ENCODE measurements at places on chromosomes 1 and 21.

DNA sequence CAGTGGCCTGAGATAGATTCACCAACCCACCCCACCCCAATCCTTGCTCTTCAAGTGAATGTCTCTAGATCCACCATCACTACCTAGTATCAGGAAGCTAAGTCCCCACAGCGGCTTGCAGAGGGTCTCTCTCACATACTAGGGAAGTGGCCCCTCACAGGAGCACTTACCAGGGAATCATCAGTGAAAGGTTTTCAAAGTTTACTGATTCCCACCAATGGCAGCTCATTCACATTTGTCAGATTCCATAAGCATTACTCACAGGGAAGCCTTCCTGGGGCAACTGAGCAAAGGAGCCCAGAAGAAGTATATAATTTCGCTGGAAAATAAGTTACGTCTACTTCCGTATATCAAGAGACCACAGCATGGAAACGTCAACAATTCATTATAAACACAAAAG is 120.8 kb downstream of the GREM2 start:
- DNase-seq = no peak

- no peak for DNase-seq
These were observed 764.3 kb upstream of the PRMT6 start for GRCh38 chr1:106292130-106292529.

GRCh38 chr1:189805735-189806134 is 671.9 kb downstream of the BRINP3 start:
- no peak for DNase-seq

GRCh38 chr1:214314178-214314843 is 33.4 kb downstream of the SMYD2 start:
- DNase-seq = no peak

DNA sequence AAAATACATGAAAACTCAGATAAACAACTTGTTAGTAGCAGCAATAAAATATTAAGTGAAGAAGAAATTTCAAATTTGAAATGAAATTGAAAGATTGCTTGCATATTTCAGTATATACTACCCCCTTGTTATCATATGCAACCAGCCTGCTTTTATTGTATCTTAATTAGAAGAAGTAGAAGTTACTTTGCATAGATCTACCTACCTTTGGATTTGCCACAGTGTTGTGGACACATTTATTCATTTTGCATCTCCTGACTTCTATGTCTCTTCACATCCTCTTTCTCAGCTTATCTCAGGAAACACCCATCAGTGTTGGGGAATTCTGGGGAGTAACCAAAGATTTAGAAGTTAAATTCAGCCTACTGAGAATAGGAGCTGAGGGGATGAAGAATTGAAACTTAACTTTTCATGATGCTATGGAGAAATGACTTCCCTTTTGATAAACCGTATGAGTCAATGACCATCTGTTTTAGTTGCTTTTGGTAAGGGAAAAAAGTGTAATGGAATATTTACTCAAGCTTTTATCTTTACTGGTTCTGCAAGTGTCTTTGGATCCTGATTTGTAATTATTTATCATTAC is 96.9 kb downstream of the RGL1 start:
- no peak for DNase-seq

DNA sequence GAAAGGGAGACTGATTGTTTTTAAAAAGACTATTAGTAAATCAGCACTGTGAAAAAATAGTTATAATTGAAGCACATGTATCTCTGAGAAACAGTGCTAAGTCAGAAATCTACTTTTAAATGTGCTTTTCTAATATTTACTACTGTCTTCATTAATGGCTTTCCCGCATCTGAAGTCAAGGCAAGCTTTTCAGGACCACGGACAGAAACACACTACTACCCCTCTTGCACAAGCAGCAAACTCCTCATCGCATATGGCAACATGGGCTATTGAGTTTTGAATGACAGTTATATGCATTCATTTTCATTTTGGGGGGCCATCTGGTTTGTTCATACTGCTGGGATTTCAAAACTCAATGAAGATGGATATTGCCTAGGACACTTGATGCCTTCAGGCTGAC is 433.4 kb upstream of the CAMK1G start:
- DNase-seq = peak; percentile 28

DNA sequence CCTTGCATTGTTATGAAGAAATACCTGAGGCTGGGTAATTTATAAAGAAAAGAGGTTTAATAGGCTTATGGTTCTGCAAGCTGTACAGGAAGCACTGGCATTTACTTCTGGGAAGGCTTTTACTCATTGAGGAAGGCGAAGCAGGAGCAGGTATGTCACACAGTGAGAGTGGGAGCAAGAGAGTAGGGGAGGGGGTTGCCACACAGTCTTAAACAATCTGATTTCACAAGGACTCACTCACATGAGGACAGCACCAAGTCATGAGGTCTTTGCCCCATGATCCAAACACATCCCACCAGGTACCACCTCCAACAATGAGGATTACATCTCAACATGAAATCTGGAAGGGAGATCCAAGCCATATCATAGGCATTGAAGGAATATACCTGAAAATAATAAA is 127.2 kb downstream of the EVI5 start:
- DNase-seq = no peak

DNA sequence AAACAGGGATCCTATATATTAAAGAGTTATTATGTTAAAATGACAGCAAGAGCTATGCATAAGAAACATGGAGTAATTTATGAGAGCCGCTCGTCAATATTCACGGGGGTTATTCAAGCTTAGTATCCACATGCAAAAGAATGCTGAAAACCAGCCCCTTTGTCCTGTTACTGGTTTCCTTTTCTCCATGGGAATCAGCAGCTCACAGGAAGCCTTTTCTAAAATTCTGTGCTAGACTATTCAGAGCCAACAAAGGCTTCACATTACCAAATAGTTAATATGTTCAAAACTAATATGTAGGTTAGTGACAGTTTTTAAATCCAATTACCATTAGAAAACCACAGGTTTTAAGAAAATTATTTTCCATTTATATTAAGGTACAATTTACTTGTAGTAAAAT is 225.6 kb upstream of the MAP1LC3C start:
- no peak for DNase-seq

- no peak for DNase-seq
These were observed 125.6 kb upstream of the LMO4 start for GRCh38 chr1:87202922-87203655.

- DNase-seq = no peak
These were observed 182.6 kb upstream of the ARHGEF16 start for GRCh38 chr1:3271866-3272265.

DNA sequence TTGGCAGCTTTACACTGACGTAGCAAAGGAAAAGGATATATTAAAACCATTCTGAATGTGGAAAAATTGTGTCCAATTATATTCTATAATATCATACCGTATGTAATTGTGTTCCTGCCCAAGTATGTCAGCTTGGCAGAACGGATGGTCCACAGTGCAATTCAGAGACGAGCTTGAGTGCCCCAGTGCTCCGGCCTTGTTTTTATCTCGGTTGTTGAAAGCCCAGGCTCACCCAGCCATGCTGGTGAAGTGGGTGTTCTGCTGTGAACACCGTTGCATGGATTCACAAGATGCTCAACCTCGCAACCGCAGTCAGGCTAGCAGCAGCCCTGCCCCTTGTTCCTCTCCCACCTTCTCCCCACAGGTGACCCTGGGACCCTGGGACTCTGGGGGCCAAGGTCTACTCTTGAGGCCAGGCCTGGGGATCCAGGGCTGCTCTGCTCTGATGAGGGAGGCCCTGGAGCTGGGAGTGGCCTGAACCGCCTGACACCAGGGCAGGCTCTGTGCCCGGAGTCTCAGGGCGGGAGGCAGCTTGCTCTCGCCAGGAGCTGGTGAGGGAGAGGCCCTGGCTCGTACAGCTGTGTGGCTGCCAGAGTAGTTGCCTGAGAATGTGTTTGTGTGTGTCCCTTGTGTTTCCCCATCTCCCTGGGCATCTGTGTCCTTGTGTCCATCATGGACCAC is 11.2 kb downstream of the PTPRF start:
- DNase-seq = no peak

- DNase-seq = no peak
These were observed 41.2 kb downstream of the DMRTB1 start for GRCh38 chr1:53500204-53501064.

- DNase-seq = no peak
These were observed 1.1 kb downstream of the RHBDL2 start for GRCh38 chr1:38940339-38941047.

DNA sequence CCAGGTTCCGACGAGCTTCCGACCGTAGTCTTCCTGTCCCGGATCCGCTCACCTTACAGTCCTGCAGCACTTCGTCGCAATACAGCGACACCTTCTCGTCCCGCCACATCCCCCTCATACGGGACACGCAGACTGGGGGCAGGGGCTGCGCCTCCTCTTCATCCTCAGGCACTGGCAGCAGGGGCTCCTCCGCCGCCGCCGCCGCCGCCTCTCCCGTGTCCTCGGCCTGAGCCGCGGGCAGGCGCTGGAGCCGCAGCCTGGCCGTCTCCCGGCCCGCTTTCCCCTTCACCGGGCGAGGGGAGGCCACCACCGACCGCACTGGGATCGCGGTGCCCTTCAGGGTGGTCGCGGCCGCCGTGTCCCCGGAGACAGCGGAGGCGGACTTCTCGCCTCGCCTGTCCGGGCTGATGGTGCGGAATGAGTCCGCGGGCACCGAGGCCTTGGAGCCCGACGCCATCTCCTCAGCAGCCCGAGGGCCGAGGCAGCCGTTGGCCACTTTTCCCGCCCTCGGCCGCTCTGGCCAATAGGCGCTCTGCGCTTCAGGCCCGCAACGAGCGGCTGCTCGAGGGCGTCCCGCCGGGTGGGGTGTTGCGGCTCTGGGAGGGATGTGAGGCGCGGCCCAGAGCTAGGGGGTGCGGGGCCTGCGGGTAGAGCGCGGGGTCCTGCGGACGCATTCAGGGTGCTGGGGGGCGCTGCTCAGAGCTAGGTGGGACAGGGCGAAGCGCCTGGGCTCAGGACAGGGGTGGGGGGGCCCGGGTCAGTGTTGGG is at the start of gene SHCBP1L:
SHCBP1L (minus strand) TSS at position 490 of the 768 bp plus-strand sequence; CDS start at position 457, 33 bp downstream.
- DNase-seq = no peak

GRCh38 chr1:227887697-227888403 is 59.9 kb downstream of the WNT9A start:
- DNase-seq = no peak

DNA sequence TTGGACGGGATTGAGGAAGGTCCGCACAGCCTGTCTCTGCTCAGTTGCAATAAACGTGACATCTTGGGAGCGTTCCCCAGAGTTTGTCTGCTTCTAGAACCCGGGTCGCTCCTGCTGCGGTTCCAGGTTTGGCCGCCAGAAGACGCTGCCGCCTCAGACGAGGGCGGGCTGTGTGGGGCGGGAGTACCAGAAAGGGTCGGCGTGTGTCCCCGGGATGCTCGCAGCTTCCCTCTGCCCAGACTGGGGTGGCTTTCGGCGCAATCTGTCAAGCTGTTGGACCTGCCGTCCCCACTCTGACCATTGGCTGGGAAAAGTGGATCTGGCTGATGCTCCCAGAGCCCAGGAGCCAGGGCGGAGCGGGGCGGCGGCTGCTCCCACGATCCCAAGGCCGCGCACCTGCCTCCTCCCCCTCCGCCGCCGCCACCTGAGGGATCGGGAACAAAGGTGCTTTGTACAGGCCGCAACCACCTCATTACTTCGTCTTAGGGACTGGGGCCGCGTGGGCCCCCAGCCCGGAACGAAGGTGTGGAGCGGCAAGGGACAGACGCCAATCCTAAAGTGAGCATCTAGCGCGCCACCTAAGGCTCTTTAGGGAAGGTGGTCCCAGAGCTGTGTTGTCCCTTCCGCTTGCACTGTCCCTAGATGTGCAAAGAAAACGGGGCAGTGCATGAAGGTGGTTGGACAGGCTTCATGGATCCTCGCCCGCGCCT is 683 bp upstream of the EFNA4 start:
- no peak for DNase-seq

DNA sequence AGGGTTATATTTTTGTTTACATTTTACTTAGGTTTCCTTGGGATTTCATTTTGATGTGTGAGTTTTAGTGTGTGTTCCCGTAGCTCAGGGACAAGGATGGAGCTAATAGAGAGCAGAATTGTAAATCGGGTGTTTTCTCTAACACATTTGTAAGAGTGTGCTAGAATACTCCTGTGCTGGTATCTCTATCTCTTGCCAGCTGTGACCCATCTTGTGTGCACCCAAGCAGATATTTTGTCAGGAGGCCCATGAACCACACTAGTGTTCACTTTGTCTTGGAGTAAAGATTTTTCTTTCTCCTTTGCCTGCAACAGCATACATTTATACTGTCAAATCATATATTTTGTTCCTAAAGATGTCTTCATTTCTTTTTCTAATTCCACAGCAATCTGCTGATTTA is 23.4 kb downstream of the KRTAP19-8 start:
- no peak for DNase-seq

DNA sequence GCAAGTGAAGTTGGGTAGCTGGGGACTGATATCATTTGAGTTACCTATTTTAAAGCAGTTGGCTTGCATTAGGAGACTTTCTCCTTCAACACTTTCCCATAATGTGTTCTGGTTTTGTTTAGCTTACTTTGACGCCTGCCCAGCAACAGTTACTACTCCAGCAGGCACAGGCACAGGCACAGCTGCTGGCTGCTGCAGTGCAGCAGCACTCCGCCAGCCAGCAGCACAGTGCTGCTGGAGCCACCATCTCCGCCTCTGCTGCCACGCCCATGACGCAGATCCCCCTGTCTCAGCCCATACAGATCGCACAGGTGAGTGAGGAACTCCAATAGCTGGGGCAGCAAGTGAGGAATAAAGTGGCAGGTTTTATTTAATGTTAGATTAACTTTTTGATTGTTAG is 144.3 kb downstream of the CD247 start:
- DNase-seq = no peak

DNA sequence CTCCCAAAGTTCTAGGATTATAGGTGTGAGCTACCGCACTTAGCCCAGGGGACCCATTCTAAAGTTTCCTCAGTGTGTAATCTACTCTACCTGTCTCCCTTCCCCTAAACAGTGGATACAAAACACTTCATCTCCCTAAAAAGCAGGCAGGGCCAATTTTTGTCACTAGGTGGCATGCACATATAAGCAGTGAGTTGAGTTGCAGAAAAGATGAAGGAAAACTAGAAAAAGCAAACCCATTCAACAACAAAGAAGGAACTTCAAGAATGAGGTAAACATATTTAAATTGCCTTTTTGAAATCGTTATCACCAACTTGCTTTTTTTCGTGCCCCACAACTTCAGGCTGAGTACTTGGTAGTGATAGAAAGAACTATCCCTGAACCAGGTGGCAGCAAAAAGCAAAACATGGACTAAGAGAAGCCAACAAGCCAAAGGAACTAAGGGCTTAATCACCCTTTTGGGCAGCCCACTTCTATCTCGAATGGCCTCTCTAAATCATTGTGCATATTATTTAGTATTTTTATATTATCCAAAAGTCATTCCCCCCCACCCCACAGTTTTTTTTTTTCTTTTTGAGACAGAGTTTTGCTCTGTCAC is 19.7 kb upstream of the ALDH9A1 start:
- no peak for DNase-seq

GRCh38 chr21:33042812-33043211 is 17.1 kb downstream of the OLIG2 start:
- no peak for DNase-seq

Data from NCI-H1048 (cell line).